ENCODE measurements at places on chromosomes 11 and 22. TPM values are rescaled to one million over a fixed set of nuclear protein-coding genes. Genes with fewer than 3 reads are reported as not detected.

Gene ZNF214
- total RNA-seq, result 4.1 TPM

Gene OR5AN1
- not detected for total RNA-seq

- DNase-seq, result no peak
Observed at GRCh38 chr11:64677441-64678023, 45.5 kb downstream of the NRXN2 start.

DNA sequence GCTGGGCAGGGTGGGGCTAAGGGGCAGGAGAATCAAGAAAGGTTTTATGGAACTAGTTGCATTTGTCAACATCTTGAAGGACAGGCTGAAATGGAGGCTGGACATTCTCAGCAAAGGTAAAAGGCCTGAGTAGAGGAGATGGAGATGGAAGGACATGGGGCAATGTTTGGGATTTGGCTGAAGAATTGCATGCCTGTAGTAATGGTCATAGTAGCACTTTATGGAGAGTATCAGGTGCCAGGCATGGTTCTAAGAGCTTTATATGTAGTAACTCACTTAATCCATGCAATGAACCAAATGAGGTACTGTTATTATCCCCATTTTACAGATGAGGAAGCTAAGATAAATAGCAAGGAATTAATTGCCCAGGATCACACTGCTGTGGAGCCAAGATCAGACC, 23.9 kb downstream of the BMAL1 start:
- DNase-seq, result no peak

DNA sequence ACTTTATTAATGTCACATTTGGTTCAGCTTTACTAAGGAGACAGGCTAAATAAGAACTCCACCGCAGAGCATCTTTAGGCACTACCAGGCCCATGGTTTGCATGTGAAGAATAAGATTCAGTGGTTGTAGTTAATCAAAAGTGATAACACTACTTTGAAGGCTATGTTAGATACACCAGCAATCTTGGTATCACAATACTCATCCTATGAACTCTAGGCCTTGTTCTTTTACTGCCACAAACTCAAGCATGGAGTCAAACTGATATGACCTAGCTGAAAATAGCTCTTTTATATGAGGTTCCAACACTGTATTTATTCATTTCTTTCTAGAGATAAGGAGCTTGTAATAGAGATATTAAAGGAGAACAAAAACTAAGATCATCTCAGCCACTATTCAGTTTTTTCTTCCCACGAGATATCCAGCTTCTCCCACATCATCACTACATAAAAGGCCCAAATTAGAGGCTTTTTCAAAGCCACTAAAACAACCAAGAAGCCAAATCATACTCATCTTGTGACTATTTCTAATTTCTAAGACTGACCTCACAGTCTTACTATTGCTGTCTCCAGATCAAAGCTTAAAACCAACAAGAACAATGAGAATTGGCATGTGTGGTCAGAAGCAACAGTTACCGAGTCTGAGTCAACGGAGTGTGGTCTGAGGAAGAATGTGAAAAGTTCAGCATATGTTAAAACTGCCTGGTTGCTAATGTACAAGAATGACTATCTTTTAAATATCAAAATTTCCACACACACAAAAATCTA, 25.1 kb upstream of the GUCY1A2 start:
- DNase-seq, result no peak

DNA sequence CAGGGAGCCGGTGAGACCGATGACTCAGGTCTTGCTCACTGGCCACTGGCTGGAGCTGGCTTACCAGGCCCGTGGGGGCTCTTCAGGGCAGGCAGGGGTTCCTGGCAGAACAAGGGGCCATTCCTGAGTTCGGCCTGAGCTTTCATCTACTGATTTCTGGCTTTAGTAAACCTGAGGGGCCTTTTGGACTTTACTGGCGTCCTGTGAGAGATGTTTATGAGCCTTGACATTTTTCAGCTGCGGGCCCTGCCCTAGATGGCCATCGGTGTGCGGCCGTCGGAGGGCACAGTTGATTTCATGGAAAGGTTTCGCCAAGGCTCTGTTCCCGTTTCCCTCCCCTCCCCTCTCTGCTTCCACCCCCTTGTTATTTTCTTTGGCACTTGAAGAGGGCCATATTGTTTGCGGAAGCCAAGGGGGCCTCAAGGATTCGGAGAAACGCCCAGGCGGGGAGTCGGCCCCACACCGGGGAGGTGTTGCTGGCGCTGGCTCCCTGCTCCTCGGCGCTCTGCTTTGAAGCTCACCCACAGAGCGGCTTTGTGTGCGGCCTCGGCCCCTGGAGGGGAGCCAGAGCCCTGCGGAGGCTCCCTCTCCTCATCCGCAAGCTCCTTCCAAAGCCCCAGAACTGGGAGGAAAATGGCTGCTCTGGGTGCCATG, 17.7 kb downstream of the ELF5 start:
- DNase-seq, result no peak

DNA sequence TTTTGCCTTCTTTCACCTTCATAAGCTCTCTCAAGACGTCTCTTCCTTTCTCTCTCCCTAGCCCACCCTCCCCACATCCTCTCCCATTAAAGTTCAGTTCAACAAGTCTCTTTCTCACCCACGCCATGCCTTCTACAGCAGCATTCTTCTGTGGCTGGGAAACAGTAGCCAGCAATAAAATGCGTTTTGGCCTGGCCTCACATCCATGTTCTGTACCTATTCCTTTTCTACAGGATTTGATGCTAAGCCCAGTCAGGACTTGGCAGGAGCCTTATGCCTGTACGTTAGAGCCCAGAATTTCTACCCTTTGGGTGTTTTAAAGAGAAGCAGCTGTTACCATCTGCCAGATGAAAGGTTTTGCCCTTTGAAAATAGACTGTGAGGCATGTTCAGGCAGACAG, 7.1 kb upstream of the CD44 start:
- DNase-seq, result no peak

Data from mucosa of gallbladder (tissue), 1 donor.